ENCODE measurements at places on chromosomes 2 and 18. TPM values are rescaled to one million over a fixed set of nuclear protein-coding genes. Genes with fewer than 3 reads are reported as not detected.
A peak's percentile ranks its signal among the peaks of the same experiment; 100 is the strongest.

DNA sequence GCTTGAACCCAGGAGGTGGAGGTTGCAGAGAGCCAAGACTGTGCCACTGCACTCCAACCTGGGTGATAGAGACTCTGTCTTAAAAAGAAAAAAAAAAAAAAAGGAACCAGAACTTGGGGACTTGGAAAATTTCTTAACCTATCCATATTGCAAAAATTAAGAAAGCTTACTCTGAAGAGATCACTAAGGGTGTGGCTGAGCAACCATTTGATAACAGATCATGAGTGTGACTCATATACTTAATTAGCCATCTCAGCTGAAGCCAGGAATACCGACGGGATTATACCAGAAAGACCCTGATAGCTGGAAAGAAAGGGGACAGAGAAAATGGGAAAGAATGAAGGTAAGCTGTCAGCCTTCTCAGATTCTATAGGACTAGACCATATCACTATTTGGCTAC is 7.1 kb upstream of the ADD2 start:
- no peak for DNase-seq

- no peak for DNase-seq
Observed at GRCh38 chr2:178163395-178163794, 30.9 kb upstream of the OSBPL6 start.

DNA sequence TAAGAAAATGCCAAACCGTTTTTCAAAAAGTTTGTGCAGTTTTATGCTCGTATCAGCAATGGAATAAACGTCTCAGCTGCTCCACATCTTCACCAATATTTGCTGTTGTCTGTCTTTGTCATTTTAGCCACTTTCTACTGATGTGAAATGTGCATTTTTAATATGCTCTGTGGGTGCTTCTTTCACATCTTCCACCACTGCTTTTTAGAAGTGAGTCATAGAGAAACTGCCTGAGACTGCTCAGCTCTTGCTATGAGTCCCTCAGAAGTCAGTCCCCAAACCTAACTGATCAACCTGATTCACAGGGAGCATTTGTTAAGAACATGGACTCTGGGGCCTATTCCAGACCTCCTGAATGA is 41.0 kb upstream of the EPC2 start:
- DNase-seq = no peak

- peak; percentile 54 for DNase-seq
Observed at GRCh38 chr2:112784199-112785189, at the start of gene IL1A. Gene IL1A (minus strand): TSS chr2:112784493. CDS start chr2:112783770, 723 bp downstream.

GRCh38 chr2:140422759-140423158 is 1642.6 kb upstream of the NXPH2 start:
- no peak for DNase-seq

DNA sequence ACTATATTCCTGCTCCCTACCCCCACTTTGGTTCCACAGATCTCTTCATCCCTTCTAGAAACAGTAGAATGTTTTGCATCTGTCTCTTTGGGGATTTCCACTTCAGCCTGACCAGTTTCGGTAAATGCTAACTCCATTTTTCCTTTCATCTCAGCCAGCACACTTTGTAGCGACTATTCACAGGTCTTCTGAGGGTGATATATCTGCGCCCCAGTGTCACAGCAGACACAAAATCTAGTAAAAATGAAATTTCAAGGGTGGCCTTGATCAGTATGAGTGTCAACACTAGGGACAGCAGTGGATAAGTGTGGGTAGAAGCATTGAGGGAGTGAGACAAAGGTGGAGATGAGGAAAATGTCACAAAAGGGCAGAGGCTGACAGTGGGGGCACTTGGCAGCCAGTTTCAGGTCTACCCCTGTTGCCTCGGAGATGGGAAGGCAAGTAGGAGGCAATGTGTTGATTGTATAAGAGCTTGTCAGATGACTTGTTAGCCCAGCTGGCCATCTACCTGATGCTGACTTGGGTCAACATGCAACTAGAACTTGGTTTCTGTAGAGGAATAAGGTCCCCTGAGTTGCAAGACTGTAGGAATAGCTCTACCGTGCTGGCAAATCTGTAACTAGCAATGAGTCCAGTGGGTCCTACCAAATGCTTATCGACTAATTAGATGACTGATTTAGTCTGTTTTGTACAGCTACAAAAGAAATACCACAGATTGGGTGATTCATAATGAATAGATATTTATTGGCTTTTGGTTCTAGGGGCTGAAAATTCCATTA is 60.7 kb downstream of the CXCR4 start:
- DNase-seq = no peak

- DNase-seq = peak; percentile 15
Observed at GRCh38 chr2:28750316-28751251, 1.0 kb upstream of the PPP1CB start.

Gene ADRA2B
- not detected for total RNA-seq

Gene DNAH7
- 0.02 TPM for total RNA-seq
